AG04449 (cell line): ENCODE measurements at places on chromosomes 11 and 22.

GRCh38 chr11:129637983-129638776, 177.5 kb upstream of the TMEM45B start:
- DNase-seq: no peak

- DNase-seq: no peak
These were observed 23.9 kb upstream of the TCF20 start for GRCh38 chr22:42294034-42294985.

DNA sequence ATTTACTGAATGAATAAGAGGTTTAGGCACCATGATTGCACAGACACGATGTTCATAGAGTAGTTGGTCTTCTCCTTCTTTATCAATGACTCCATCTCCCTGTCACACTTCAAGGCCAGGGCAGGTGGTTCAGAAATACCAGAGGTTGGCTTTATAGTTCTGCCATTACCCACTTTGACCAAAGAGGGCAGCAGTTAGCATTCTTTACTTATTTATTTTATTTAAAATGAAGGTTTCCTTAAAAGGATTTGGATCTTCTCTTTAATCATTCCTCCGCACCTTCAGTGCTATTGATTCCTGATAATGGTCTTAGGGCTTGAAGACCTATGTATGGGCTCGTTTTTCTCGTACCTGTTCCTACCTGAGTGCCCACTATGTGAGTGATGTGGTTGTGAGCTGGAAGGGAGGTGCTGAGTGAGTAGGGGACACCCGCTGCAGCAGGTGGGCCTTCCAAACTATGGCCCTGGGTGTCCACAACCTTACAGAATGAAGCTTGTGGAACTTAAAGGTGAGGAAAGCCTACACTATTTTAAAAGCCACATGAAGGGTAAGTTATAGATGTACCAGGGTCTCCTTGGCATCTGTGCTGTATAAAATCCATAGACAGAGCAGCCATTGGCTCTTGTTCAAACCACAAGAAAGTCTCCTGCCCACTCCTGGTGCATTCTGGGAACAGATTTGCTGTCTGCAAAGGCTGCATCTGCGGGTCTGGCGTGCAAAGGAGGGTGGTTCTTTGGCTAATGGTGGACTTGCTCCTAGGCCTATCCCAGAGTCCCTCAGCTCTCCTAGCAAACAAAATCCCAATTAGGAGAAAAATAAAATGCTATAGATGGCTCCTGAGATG, 35.0 kb downstream of the TIMP3 start:
- DNase-seq: no peak

DNA sequence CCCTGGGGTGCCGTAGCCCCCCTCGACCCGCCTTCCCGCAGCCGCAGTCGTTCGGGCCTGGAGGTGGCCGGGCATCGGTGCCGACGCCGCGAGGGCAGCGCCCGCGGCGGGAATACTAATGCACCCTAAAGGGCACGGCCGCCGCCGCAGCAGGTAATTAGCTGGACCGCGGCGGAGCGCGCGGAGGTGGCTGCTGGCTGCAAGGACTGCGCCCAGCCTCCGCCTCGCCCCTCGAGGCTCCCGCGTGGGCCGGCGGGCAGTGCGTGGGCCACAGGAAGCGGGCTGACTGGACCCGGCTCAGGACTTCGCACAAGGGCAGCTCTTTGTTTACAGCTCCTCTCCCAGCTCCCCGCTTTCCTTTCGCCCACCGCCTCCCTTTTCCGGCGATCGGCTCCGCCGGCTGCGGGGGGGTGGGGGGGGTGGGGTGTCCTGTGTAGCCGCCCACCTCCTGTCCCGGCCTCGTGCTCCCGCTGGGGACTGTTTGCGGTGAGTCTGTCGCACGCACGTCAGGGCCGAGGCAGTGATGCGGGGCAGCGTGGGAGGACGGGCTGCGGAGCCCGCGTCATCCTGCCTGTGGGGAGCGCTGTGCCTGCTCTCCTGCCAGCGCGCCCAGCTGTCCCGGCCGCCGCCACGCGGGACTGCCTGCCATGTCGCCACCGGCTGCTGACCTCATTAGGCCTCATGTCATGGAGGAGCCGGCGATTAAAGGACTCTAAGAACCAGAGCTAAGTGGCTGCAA, 53.2 kb downstream of the GRIK4 start:
- no peak for DNase-seq
